Endodermal cell (in vitro differentiated cells): ENCODE measurements at places on chromosomes 5 and 9. TPM values are rescaled to one million over a fixed set of nuclear protein-coding genes. Genes with fewer than 3 reads are reported as not detected.

GRCh38 chr5:153617190-153617589 is 126.7 kb downstream of the GRIA1 start:
- DNase-seq = no peak
- no peak overlapping the region for H3K4me3 ChIP-seq
- H3K4me1 ChIP-seq = no peaks in the 10 kb centered on the region

GRCh38 chr5:172186114-172186695 is 1.8 kb downstream of the STK10 start:
- peaks cover 7% of the 10 kb centered on the region for H3K4me1 ChIP-seq
- peak overlapping the region; percentile 89 for H3K4me3 ChIP-seq
- no peaks in the 10 kb centered on the region for H3K27me3 ChIP-seq
- no peak for DNase-seq
- H3K27ac ChIP-seq = no peak overlapping the region
- no peaks in the 10 kb centered on the region for H3K36me3 ChIP-seq

DNA sequence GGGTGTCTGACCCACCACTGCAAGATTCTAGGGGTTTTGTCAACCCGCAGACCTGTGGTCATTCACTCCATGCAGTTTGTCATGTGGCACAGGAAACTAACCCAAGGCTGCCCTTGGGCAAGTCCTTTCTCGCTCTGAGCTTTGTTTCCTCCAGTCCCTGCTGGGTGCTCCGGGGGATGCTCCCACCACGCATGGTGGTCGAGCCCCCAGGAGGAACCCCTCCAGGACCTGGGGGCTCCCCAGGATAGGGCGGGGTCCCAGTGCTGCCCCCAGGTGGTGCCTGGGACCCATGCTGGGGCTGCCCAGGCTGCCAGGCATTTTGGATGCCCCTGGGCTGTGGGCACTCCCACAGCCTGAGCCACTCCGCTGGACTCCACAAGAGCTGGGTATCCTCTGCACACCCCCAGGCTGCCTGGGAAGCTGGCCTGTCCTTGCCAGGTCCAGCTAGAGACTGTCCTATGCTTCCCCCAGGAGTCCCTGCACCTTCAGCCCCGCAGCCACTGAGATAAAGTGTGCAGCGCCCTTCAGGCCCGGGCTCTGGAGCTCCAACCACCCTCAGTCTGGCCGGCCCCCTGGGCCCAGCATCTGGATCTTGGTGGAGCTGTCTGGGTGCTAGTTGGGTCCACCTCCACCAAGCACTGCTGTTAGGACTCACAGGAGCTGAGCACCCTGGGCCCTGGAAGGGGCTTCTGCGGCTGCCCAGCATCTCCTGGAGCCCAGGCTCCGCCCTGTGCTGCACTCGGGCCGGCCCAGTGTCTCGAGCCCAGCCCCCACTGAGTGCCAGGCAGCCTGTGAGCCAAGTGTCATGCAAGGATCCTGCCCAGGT is 104.3 kb downstream of the PHF2 start:
- no peak overlapping the region for H3K4me3 ChIP-seq
- H3K36me3 ChIP-seq = no peaks in the 10 kb centered on the region
- peak; percentile 43 for DNase-seq
- H3K27me3 ChIP-seq = no peaks in the 10 kb centered on the region
- no peak overlapping the region for H3K27ac ChIP-seq

DNA sequence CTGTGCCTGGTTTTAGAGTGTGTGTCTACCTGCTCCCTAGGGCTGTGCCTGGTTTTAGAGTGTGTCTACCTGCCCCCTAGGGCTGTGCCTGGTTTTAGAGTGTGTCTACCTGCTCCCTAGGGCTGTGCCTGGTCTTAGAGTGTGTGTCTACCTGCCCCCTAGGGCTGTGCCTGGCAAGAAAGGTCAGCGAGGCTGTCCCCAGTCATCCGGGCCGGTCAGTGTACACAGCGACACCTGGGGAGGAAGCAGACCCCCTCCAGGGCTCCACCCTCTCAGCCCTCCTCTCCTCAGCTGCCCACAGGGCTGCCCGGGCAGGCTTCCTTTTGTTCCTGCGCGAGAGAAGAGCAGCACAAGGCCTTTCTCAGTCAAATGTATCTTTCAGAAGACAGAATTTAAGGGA is 4.1 kb downstream of the NRARP start:
- H3K27me3 ChIP-seq = peaks cover 56% of the 10 kb centered on the region
- no peaks in the 10 kb centered on the region for H3K36me3 ChIP-seq
- peaks cover 3% of the 10 kb centered on the region for H3K4me1 ChIP-seq
- H3K4me3 ChIP-seq = no peak overlapping the region

DNA sequence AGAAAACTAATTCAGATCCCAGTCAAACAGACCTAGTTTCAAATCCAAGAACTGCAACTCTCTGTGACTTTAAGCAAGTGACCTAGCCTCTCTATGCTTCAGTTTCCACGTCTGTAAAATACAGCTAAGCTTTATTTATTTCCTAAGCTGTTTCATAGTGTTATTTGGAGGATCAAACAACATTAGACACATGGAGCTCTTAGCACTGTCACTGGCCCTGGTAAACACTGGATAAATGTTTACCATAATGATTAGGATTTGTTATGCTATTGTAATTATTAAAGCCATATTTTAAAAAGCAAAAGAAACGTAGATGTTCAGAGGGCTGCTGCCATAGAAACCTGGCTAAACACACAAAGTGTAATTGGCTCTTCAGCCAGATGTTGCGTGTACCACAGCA is 26.6 kb upstream of the C5orf58 start:
- peaks cover 4% of the 10 kb centered on the region for H3K4me1 ChIP-seq
- no peak overlapping the region for H3K4me3 ChIP-seq

GRCh38 chr5:124730381-124730780 is 16.1 kb downstream of the ZNF608 start:
- H3K27me3 ChIP-seq = no peaks in the 10 kb centered on the region
- no peak for DNase-seq
- peaks cover 32% of the 10 kb centered on the region for H3K4me1 ChIP-seq
- peaks cover 19% of the 10 kb centered on the region for H3K36me3 ChIP-seq
- H3K4me3 ChIP-seq = no peak overlapping the region

DNA sequence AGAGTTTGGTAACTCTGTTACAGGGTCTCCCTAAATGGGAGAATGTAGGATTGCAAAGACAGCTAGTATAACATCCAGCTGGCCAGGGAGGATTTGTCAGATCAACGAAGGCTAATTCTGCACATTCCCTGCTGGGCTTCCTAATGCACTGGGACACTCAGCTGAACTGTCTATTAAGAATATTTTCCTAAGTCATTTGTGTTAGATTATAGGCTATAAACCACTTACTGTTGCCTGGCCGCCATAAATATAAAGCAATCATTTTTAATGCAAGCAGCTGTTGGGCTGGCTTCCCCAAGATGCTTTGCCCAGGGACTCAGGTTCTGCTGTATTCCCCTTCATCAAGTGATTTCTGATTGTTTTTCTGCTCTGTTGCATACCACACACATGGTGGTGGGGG is 35.3 kb upstream of the SLIT3 start:
- DNase-seq = no peak
- no peak overlapping the region for H3K27ac ChIP-seq

DNA sequence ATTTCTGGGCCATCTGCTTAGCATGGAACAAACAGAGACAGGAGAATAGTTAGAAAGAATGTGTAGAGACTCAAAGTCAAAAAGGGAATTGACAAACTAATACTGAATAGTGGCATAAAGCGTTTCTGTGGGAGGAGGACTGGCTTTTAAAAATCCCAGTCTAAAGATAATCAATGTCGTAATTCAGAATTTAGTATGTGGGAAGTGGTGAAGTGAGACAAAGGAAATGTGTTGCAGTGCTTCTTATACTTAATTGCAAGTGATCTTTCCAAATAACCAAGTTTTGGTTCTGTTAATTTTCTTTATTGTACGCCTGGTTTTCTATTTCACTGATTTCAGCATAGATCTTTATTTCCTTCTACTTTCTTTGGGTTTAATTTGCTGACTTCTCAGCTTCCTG is 133.2 kb downstream of the ENTREP1 start:
- no peaks in the 10 kb centered on the region for H3K36me3 ChIP-seq
- no peak overlapping the region for H3K27ac ChIP-seq
- no peaks in the 10 kb centered on the region for H3K27me3 ChIP-seq
- H3K4me1 ChIP-seq = peaks cover 3% of the 10 kb centered on the region
- H3K4me3 ChIP-seq = no peak overlapping the region

Gene GABRA1
- 1.6 TPM in 1 of 3 replicates, not detected in the others for total RNA-seq

Gene FGF10
- total RNA-seq = 2.8 and 3.8 TPM in 2 replicates

Gene FSTL4
- total RNA-seq = 5.4 and 5.5 TPM in 2 replicates

Gene LCN9
- total RNA-seq = 0.46 TPM in 1 of 2 replicates, not detected in the other
